NCI-H2171 (cell line): ENCODE measurements at places on chromosomes 2 and 18.

- no peak for DNase-seq
Observed at GRCh38 chr18:3212657-3213056, 7.1 kb downstream of the MYOM1 start.

- DNase-seq, result no peak
Observed at GRCh38 chr2:61235716-61236115, 73.7 kb downstream of the C2orf74 start.

- no peak for DNase-seq
Observed at GRCh38 chr2:15263976-15264685, 297.0 kb downstream of the NBAS start.

GRCh38 chr18:24459772-24460171 lies 665 bp upstream of the HRH4 start:
- DNase-seq, result no peak

GRCh38 chr2:206240327-206240726 lies 34.1 kb upstream of the ZDBF2 start:
- no peak for DNase-seq

DNA sequence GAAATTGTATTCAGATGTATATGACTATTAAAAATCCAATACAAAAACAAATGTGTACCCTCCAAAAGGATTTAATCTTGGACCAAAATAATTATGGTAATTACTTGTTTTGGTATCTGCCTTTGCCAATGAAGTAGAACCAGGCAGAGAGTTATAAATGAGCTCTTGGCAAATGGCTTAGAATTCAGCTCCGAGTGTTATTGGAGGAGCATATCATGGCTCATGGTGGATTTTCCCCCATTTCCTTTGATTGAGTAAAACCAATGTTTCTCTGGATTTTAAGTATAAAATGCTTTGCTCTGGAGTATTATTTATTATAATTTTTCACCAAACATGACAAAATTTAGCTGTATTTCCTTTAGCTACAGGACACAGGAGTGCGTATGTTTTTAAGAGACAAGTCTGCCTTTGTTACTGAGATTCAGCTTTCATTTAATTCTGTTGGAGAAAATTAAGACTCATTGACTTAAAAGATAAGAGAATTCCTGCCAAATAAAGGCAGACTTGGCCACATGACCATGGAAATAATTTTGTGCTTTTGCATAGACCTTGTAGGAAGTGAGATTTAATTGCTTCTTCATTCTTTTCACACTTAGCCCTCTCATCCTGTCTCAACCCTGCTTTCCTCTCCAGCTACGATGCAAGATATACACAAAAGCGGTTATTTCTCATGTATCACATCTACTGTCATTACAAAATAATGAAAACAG lies 281.0 kb upstream of the SOX11 start:
- DNase-seq, result no peak

- no peak for DNase-seq
Observed at GRCh38 chr2:71576541-71576940, 123.2 kb downstream of the DYSF start.

DNA sequence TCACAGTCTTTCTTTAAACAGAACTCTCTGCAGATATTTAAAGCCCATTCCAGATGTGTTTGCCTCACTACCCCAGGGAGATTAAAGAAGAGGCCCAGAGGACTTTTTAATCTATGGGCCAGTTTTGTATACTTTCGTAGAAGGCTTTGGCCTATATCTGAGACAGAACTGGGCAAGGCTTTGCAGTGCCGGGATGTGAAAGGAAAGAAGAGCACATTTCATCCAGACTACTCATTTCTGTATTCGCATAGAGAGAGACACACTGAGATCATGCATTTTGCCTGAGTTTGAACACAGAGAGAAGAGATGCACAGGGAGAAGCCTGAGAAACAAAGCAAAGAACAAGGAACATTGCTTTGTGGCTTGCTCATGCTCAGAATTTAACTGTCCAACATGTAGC lies 54.9 kb upstream of the SLC5A7 start:
- DNase-seq, result no peak

DNA sequence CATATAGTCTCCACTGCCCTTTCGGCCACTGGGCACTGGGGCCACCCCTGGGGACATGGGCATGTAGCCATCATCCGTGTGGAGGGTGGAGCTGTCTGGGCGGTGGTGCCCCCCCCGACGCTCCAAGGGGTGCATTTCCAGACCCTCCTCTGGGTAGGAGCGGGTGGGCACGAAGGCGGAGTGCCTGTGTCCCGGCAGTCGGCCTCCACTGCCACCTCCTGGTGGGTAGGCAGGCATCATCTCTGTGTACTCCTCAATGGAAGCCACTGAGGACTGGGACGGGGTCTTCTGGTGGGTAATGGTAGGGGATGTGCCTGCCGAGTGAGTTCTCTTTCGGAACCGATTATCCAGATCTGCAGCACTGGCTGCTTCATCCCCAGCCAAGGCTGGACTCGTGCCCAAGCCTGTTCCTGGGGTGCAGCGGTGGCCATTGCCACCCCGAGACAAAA lies 2.8 kb downstream of the IRS1 start:
- DNase-seq, result no peak

DNA sequence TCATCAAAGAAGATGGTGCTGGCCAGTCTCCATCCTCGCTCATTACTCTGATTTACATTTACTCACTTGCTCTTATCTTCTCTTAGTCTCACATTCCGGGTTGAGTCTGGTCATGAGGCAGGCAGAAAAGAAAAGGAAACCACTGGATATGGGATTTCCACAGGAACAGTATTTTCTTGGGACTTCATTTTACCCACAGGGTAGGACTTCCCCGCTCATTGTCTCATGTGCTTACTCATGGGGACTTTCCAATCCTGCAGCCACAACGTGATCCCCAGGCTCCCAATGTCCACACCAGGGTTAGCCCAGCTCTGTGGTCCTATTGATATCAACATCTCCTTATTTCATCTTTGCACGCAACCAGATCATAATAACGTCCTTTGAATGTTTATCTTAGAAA lies 373.8 kb downstream of the TMEM182 start:
- no peak for DNase-seq

- no peak for DNase-seq
Observed at GRCh38 chr2:46136481-46136880, 160.7 kb upstream of the EPAS1 start.

- no peak for DNase-seq
Observed at GRCh38 chr2:238791354-238791753, 56.5 kb upstream of the TWIST2 start.
